ENCODE measurements at places on chromosomes 3 and 15.

DNA sequence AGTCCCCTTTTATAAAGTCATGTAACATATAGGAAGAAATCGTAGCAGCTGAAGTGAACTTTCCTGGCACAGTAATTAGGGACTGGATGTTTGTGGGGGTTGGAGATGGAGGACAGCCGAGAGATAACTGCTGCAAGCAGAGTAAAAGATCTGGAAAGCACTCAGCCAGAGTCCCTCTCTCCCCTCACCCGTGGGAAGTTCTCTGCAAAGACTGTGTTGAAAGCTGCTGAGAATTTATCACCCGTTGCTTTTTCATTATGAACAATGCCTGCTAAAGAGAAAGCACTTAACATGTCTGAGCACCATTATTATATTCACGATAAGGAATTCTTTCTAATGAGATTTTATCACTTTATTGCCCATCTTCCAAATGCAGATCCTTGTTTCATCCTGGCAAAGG is 248.8 kb downstream of the SHOX2 start:
- DNase-seq = no peak

- no peak for DNase-seq
Observed at GRCh38 chr15:33592864-33593263, 282.1 kb downstream of the RYR3 start.

- no peak for DNase-seq
Observed at GRCh38 chr3:163011596-163011995, 1515.0 kb downstream of the OTOL1 start.

DNA sequence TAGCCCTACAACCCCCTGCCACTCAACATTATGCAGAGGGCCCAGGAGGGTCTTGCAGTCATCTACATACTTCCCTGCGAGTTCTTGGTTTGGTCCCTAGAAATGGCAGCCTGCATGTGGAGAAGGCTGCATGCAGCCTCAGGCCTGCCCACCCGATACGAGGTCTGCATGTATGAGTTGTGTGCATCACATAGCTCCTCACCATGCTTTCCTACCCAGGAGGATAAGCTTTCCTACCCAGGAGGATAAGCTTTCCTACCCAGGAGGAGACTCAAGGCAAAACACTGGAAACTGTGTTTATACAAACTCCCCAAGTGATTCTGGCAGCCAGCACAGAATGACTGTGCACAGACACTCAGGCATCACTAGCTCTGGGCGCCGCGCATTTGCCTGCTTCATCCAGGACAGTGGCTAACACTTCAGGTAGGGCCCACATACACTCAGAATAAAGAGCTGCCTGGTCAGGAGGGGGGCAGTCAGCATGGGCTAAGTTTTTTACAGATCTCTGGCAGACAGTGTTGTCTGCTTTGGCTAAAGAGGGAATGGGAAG is 187.7 kb downstream of the THSD4 start:
- no peak for DNase-seq

DNA sequence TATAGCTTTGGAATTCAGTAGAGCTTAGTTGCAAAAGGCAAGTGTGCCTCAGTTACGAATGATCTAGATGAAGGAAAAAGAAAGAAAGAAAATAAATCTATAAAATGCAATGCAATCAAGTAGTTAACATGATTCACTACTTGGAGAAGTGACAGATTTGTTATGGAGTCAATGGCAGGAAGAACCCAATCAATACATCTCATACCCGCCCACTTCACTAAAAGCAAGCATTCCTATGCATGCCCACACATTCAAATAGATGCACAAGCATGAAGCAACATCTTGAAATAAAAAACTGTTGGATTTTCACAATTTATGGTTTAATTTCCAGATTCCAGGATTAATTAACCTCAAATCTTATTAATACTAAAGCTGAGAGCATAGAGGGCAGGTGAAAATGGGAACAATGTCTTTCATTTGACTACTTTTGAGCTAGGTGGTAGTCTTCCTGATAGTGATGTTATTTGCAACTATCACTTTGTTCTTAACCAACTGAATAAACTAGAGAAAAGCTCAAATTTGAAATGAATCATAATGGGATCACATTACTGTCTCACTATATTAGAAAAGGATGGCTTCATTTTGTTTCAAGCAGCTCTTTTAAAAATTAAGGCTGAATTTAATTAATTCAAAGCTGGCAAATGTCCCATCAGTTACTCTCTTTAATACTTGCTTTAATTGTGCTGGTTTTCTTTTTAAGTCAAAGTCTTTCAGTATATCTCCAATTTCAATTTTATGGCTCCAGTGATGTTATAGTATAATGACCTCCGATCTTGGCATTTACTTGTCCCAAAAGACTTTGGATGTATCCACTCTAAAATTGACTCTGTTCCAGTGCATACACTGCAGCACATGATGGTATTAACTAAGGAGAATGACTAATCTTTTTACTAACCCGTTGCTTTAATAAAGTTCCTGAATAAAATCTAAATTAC is 46.7 kb upstream of the CCDC50 start:
- no peak for DNase-seq

DNA sequence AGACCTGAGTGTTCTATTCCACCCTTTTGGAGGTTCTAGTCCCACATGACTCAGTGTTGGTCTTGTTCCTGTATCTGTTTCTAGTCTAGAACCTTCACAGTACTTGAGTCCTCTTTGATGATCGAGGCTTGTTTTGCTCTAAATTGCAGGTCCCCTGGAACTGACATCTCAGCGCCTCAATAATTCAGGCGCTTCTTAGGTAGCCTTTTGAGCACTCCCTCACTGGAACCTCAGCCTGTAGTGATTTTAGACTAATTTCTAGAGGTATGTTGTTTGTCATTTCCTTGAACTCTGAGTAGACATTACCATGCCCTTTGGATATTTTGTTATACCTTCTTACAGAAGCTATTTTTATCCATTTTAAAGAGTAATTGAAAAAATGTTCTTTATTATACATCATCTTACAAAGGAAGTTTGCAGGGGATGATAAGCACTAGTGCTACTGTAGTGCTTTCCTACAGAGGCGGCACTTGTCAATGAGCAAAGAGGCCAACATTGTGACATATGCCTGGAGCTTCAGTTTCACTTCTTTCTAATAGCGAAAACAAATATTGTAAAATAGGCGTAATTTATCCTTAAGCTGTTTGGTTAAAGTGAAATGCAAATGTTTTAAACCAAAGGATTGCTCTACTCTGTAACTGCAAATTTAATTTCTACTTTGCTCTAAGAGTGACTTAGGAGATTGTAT is 75.7 kb downstream of the EFL1 start:
- no peak for DNase-seq

GRCh38 chr3:82100378-82100777 is 338.9 kb upstream of the GBE1 start:
- DNase-seq = no peak

Data from left cardiac atrium (tissue), 4 donors.